ENCODE measurements at places on chromosomes 7 and 10.

DNA sequence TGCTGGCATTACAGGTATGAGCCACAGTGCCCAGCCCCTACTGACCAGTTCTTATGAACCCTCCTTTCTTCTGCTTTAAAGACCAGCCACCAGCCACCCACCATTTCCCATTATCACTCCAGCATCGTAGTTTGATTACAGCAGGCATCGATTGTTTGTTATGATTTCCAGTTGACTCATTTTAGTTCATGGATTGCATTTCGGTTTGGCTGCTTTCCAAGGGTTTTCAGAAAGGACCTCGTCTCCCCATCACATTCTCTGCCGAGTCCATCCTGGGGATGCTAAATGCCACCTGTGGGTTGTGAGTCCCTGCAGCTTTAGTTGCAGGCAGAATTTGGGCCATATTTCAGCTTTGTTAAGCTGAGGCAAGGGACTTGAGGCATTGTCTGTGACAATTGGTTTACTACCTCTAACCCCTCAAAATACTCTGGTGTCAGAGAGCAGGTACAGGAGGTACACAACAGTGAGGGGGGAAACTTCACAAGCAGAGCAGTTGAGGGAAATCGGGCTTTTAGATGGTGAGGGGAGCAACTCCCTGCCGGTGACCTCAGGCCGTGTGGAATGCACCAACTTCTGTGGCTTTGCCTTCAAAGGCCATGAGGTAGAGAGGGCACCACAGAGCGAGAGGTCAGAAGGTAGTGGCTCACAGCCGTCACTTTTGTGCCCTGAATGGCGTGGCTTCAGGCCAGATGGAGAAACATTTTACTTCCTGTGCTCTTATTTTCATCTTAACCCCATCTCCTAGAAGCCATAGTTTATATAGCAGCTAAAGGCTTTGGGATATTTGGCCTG, 203.8 kb downstream of the CCDC3 start:
- peak overlapping the region; percentile 74 for H3K27ac ChIP-seq
- no peaks in the 10 kb centered on the region for H3K27me3 ChIP-seq
- no peak for DNase-seq
- no peaks in the 10 kb centered on the region for H3K4me1 ChIP-seq
- H3K36me3 ChIP-seq, result peaks cover 37% of the 10 kb centered on the region

DNA sequence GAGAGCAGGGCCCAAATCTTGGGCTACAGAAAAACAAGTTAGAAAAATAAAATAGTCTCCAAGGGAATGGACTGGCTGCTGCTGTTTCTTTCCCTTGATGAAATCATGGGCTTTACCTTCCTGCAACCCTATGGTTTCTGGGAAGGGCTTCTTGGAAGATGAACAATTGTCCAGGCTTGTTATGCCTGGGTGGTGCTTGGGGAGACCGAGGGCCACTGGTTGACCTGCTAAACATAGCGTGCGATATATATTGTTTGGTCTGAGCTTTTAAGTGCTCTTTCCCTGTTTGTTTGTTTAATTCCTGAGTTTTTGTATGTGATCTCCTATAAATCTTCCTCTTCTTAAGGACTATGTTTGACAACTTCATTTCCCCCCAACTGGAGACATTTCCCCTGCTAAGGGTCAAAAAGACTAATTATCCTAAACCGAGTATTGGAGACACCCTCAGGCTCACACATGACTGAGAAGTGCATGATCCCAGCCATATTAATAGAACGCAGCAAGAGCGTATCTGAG, 37.9 kb downstream of the SLC25A28 start:
- DNase-seq, result no peak
- no peak overlapping the region for H3K27ac ChIP-seq
- peaks cover 15% of the 10 kb centered on the region for H3K27me3 ChIP-seq
- no peak overlapping the region for H3K4me3 ChIP-seq

- DNase-seq, result no peak
- H3K4me1 ChIP-seq, result peaks cover 51% of the 10 kb centered on the region
- H3K36me3 ChIP-seq, result peaks cover 4% of the 10 kb centered on the region
- H3K4me3 ChIP-seq, result peak overlapping the region; percentile 91
Observed at GRCh38 chr7:105677410-105677730, 96.1 kb upstream of the EFCAB10 start.

GRCh38 chr7:32093415-32094408, 23.5 kb upstream of the PDE1C start:
- no peak overlapping the region for H3K27ac ChIP-seq
- no peaks in the 10 kb centered on the region for H3K36me3 ChIP-seq
- no peaks in the 10 kb centered on the region for H3K27me3 ChIP-seq
- H3K4me3 ChIP-seq, result no peak overlapping the region

DNA sequence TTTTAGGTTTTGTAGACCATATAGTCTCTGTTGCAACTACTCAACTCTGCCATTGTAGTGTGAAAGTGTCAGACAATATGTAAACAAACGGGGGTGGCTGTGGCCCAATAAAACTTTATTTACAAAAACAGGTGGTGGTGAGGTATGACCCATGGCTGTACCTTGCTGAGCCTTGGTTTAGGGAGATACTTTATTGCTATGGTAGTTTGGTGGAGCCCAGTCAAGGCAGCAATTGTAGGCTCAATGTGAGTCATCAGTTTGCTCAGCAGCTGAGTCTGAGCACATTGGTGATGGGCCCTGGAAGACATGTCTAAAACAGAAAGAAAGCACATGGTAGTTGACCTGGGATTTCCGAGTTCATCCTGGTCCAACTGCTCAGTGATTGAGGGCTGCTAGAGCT, 242.5 kb downstream of the REEP3 start:
- H3K27me3 ChIP-seq, result peaks cover 38% of the 10 kb centered on the region
- H3K4me3 ChIP-seq, result no peak overlapping the region
- no peaks in the 10 kb centered on the region for H3K36me3 ChIP-seq
- no peak overlapping the region for H3K27ac ChIP-seq
- H3K4me1 ChIP-seq, result no peaks in the 10 kb centered on the region

- H3K4me1 ChIP-seq, result no peaks in the 10 kb centered on the region
- no peaks in the 10 kb centered on the region for H3K36me3 ChIP-seq
- no peak for DNase-seq
- no peak overlapping the region for H3K27ac ChIP-seq
- no peak overlapping the region for H3K4me3 ChIP-seq
Observed at GRCh38 chr7:11607686-11608085, 224.3 kb downstream of the THSD7A start.

- H3K27me3 ChIP-seq, result no peaks in the 10 kb centered on the region
- peak overlapping the region; percentile 43 for H3K4me3 ChIP-seq
- no peak overlapping the region for H3K27ac ChIP-seq
- DNase-seq, result no peak
Observed at GRCh38 chr7:75628055-75628454, 110.7 kb downstream of the HIP1 start.

DNA sequence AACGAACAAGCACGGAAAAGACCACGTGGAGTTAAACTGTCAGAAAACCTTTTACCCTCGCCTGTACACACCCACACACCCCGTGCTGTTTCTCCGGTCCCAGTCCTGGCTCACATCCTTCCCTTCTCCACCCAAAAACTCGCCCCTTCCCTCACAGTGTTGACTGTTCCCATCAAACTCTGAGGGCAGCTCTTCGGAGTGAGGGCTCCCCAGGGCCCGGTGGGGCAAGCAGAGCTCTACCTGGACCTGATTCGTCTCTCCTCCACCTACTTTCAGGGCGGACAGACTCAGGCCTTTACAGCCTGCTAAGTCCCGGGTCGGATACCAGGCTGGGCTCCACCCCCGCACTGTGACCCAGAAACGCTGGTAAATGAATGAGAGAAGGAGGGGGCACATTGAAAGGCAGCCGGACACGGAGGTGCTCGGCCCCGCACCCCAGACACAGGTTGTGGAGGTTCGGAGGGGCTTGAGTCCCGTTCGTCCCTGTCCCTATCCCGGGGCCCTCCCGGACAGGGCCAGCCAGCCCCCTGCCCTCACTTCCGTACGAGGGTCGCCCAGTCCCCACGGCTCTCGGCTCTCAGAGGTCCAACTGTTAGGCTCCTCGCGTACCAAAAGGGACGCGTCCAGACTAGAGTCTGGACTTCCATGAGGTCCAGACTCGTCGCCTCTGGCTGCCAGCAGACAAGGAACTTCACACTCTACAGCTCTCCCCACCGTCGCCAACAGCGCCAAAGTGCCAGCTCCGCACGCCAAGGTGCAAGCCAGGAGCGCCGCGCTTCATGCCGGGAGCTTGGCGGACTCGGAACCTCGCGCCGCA, 31.7 kb upstream of the ASL start:
- H3K27ac ChIP-seq, result no peak overlapping the region
- H3K36me3 ChIP-seq, result no peaks in the 10 kb centered on the region
- H3K4me3 ChIP-seq, result peak overlapping the region; percentile 84
- H3K27me3 ChIP-seq, result peaks cover 6% of the 10 kb centered on the region

DNA sequence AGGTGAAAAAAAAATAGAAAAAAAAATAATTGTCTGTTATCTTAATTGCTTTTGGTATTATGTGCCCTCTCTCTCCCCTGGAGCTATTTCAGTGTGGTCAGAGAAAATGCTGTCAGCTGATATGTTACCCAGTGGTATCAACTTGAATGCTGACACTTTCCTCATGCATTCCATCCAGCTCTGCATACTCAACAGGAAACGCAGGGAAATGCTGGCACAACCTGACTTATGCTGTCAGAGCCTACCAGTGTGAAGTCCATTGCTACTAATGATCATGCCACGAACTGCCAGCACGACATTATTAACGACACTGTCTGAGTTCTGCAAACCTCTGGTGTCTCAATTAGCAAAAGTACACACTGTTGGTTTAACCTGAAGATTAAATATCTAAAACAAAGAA, 182.8 kb downstream of the ZWINT start:
- no peak for DNase-seq
- no peaks in the 10 kb centered on the region for H3K36me3 ChIP-seq
- H3K27ac ChIP-seq, result no peak overlapping the region
- H3K4me1 ChIP-seq, result no peaks in the 10 kb centered on the region

- DNase-seq, result no peak
- no peaks in the 10 kb centered on the region for H3K4me1 ChIP-seq
- no peaks in the 10 kb centered on the region for H3K36me3 ChIP-seq
Observed at GRCh38 chr7:11236680-11237079, 263.0 kb downstream of the PHF14 start.

DNA sequence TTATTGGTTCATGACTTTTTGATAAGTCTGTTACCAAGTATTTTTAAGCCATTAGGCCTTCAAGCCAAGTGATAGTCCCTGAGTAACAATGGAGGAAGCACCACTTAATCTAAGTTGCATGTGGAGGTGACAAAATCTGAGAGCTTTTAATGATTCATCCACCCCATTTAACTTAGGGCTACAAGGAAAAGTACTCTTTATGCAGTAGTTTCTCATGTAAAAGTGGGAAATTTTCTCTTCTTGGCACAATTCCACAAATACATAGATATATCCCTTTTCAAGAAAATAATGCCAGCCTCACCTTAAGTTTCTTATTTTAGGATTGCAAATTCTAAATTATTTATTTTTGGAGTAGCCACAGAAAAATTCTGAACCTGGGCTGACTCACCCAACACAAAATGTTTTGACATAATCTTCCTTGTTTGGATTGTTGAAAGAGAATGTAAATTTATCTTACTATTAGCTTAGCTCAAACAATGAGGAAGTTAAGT, 85.7 kb downstream of the SUGCT start:
- H3K27me3 ChIP-seq, result no peaks in the 10 kb centered on the region
- H3K4me1 ChIP-seq, result no peaks in the 10 kb centered on the region
- DNase-seq, result no peak
- no peaks in the 10 kb centered on the region for H3K36me3 ChIP-seq
- H3K27ac ChIP-seq, result no peak overlapping the region
- H3K4me3 ChIP-seq, result no peak overlapping the region

DNA sequence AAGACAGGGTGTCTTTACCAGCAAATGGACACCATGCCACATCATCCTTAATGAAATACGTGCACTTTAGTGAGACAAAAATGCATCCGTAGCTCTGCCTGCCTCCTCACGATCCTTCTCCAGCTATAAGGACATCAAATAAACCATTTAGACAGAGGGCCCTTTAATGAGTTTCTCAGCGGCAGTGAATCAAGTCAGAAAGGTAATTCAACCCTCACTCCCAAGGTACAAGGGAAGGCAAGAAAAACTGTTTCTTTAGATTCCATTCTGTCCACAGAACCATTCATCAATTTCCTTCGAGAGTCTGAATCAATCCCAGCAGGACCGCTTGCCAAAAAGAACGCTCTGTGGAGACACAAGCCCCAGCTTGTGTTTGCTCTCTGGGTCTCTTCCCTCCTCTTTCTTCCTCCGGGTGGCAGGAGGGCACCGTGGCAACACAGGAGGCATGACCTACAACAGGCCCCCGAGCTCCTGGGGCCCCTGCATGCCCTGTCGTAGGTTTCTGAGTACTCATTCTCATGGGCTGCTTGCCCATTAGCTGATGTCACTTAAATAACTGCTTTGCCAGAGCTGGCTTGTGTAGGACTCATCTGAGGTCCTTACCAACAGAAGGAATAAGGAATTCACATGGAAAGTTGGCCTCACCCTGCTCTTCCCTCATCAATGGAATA, 297.8 kb upstream of the PRKCQ start:
- no peak for DNase-seq
- H3K36me3 ChIP-seq, result no peaks in the 10 kb centered on the region
- no peak overlapping the region for H3K4me3 ChIP-seq
- H3K27ac ChIP-seq, result no peak overlapping the region
- peaks cover 10% of the 10 kb centered on the region for H3K27me3 ChIP-seq
- H3K4me1 ChIP-seq, result no peaks in the 10 kb centered on the region

- DNase-seq, result no peak
- peaks cover 9% of the 10 kb centered on the region for H3K27me3 ChIP-seq
- no peaks in the 10 kb centered on the region for H3K4me1 ChIP-seq
- H3K4me3 ChIP-seq, result no peak overlapping the region
- H3K27ac ChIP-seq, result no peak overlapping the region
- H3K36me3 ChIP-seq, result no peaks in the 10 kb centered on the region
Observed at GRCh38 chr10:123683459-123683858, 17.3 kb downstream of the GPR26 start.

- no peaks in the 10 kb centered on the region for H3K27me3 ChIP-seq
- no peaks in the 10 kb centered on the region for H3K4me1 ChIP-seq
- H3K27ac ChIP-seq, result no peak overlapping the region
- no peak overlapping the region for H3K4me3 ChIP-seq
- no peaks in the 10 kb centered on the region for H3K36me3 ChIP-seq
Observed at GRCh38 chr10:129233351-129234148, 233.5 kb upstream of the MGMT start.

DNA sequence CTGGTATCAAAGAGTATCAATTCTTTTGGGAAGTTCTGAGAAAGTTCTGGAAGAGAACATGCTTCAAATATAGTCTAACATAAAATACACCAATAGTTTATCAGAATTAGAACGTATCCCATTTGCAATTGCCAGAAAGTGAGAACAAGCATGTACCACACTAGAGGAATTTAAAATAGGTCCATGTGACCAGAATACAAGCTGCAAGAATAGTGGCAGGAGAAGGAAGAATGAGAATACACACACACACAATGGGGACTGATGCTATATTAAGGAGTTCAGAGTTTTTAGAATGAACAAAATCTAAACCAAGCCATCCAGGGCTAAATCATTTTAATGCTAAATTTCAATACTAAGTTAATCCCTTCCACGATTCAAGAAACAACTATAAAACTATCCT, 99.1 kb upstream of the TMEM168 start:
- DNase-seq, result no peak
- H3K4me3 ChIP-seq, result no peak overlapping the region
- no peak overlapping the region for H3K27ac ChIP-seq
- H3K27me3 ChIP-seq, result no peaks in the 10 kb centered on the region

GRCh38 chr7:157981778-157982177, 605.8 kb downstream of the PTPRN2 start:
- H3K36me3 ChIP-seq, result no peaks in the 10 kb centered on the region
- H3K4me3 ChIP-seq, result no peak overlapping the region
